ENCODE measurements at places on chromosomes 1 and 21.

DNA sequence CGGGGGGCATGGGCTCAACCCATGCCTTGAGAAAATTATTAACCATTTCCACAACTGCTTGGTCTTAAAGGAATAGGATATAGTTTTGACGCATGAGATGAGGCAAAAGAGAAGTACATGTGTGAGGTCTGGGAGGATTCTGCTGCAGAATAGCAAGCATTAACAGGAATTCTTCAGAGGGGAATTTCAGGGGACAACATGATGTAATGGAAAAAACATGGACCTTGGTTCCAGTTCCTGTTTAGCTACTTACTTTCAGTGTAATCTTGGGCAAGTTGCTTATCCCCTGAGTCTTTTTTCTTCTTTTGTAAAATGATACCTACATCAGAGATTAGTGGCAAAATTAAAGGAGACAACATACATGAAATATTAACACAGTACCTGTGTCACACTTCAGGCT, 85.6 kb downstream of the PRRX1 start:
- DNase-seq: no peak

- DNase-seq: peak; percentile 84
These were observed at the start of gene DEGS1 for GRCh38 chr1:224182866-224183590. Gene DEGS1 (plus strand): TSS chr1:224183240. CDS start chr1:224183337, 97 bp downstream.

GRCh38 chr1:157852476-157852875, 10.9 kb upstream of the CD5L start:
- no peak for DNase-seq

DNA sequence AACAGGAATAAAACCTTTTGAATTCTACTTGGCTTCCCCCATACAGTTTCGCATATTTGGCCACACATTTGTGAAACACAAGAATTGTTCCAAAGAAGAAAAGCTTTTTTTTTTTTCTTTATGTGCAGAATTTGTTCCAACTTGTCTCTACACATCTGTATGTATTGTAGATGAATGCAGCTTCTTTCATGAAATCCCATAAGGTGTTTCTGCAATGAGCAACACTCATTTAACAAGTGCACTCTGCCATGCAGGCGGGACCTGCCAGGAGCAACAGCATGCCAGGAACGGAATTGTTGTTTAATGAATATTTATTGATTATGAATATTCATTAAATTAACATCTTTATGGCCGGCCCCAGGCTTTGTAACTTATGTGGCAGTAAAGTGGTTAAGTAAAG, 1075.0 kb downstream of the TTLL7 start:
- no peak for DNase-seq

DNA sequence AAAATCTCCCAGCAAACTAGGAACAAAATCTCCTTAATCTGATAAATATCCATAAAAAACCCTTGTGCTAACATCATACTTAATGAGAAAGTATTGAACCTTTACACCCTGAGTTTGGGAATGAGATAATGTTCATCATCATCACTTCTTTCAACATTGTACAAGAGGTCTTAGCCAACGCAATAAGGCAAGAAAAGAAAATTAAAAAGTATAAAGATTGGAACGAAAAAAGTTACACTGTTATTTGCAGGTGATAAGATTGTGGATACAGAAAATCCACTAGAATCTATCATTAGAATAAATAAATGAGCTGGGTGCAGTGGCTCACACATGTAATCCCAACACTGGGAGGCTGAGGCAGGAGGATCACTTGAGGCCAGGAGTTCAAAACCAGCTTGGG, 76.7 kb downstream of the UBR4 start:
- no peak for DNase-seq

DNA sequence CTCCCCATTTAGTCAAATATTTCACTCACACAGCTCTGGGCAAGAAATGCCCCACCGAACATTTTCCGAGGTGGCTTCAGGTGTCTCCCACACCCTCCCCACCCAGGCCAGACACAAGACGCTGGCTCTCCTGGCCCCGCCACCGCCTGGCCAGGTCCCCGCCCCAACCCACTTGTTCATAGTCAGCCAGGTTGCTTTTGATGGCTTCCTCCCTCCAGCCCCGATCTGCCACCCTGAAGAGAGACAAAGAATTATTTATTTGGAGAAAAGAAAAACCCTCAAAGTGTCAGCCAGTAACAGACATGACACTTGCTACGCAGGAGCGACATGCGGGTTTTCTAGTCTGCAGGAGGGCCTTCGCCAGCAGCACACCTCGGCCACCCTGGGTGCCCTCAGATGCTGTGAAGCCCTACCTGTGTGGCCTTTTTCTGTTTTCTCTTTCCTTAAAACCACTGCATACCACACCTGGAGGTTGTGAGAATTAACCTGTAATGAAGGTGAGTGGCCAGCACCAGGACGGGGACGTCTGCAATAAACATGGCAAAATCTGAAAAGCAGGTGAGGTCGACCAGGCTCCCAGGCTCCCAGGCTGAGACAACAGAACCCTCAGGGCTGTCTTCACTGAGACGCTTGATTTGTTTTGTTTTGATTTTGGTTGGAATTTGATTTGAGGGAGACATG, 27.2 kb downstream of the SSBP3 start:
- DNase-seq: no peak

- DNase-seq: no peak
These were observed 43.7 kb upstream of the CDC42BPA start for GRCh38 chr1:227362039-227362438.

GRCh38 chr1:28078680-28079626, 9.5 kb downstream of the EYA3 start:
- DNase-seq: no peak

DNA sequence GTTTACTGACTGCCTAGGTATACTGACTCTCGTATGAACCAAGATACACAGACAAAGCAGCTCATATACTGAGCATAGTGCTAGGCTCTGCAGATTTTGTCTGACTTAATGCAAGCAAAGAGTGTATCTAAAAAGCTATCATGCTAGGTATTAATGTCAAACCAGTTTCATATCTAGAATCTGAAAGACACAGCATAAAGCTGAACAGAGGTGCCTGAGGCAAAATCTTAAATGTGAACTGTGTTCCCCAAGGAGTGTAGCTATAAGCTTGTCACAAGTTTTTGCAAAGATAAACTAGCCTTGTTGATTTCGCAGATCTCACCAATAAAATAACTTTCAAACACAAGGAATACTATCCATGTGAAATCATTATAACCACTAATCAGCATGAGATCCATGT, 18.1 kb downstream of the JAK1 start:
- no peak for DNase-seq

DNA sequence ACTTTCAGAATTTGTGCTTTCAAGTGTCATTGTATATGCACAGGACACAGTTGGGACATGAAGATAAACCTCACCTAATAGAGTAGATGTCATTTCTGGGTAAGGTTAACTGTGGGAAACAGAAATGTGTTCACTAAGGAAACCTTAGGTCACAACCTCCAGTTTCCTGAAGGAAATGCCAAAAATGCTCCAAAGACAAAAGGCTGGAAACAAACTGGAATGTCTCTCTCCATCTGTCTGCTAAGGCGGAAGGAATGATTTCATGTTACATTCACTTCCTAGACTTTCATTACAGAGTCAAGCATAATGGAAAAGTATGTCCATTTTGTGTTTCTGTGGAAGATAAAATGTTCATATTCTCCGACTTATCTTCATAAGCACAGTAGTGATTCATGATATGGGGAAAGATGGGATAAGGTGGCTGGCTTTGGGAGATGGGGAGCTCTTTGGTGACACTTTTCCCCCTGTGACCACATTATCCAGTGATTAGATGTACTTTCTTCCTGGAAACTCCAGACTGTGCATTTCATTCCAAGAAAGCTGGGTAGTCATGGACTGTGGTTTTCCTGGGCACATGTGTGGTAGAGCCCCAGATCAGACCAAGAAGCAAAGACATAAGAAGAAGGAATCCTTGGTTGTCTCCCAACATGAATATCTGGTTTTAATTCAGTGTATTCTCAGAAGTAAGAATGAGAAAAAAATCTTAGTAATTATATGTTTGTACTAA, 5.7 kb downstream of the S1PR1 start:
- no peak for DNase-seq

DNA sequence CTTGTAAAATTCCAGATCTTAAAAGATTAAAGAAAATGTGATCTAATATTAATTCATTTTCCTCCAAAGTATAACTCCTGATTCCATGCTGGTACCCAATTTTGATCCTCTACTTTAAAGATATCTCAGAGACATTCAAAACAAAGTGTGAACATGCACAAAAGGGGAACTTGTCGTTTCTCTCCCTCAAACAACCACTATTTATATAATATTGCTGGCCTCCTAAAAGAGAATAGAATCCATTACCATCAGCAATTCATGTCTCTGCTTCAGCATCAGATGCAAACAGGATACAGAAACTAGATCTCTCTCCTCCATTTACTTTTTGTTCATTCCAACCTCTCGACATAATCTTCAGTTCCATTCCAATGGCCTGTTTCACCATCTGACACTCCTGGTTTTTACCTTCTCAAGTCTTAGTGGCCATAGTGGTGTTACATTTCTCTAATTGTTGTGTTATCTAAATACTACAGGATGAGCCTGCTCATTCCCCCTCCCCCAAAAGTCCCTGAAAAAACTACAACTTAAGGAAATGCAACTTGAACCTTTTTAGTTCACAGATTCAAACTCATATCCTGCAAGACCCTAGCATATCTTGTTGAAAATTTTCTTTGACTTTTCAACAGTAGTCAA, 4.1 kb downstream of the NRIP1 start:
- DNase-seq: no peak

DNA sequence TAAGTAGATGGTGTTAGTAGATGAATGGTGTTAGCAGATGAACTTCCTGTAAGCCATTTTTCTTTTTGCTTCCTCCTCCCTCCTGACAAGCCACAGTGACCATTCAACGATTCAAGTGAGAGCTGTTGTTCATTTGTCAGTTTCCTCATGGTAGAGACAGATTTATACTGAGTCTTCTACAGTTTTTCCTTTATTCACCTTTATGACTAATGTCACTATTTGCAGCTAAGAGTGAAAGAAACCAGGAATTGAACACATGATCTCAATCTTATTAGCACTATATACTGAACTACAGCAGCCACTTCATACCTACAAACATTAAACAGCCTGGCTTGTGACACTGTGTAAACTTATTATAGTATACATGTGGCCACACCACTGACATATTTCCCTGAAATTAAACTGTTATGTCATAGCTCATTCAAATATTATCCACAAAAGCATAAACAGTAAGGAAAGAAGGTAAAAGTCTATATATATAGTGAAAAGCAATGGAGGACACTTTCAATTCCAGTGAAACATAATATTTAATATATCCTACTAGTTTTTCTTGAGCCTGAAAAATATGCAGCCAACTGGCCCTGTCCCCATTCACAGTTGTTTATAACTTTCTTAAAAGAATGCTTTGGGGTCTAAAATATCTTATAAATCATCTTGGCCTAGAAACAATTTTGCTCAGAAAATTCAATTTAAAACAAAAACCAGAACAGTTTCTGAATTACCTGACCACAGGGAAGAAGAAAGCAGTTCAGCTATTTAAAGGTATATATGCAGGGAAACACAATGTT, 566.9 kb upstream of the ZRANB2 start:
- DNase-seq: no peak

DNA sequence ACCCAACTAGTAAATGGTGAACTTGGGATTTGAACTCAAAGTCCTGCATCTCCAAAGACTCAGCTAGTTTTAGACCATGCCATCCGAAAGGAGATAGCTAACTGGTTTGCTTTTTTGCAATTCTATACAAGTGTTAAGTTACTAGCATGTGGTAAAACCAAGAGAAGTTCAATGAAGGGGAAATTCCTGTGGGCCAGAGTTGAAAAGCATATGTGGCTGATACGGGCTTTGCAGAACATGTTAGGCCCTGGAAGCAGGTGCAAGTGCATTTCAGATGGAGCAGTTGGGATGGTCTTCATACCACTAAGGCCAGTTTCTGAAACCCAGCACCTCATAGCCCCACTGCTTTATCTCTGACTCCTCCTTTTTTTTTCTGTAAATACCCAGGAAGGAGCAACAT, 620.9 kb downstream of the PLPP3 start:
- no peak for DNase-seq

DNA sequence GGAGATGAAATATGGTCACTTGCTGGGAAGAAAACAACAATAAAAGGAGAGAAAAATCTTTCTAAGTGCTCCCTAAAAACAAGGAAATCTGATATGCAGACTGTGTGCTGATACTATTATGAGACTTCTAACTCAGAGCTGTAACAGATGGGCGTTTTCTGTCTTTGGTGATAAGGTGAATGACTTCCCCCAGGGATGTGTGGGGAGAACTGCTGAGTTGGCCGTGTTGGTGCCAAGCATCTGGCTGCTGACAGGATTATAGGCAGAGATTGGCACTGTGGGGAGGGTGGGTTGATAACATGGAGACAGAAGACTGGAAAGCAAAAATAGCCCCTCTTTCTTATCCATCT, 438.5 kb upstream of the PLXNA2 start:
- no peak for DNase-seq

DNA sequence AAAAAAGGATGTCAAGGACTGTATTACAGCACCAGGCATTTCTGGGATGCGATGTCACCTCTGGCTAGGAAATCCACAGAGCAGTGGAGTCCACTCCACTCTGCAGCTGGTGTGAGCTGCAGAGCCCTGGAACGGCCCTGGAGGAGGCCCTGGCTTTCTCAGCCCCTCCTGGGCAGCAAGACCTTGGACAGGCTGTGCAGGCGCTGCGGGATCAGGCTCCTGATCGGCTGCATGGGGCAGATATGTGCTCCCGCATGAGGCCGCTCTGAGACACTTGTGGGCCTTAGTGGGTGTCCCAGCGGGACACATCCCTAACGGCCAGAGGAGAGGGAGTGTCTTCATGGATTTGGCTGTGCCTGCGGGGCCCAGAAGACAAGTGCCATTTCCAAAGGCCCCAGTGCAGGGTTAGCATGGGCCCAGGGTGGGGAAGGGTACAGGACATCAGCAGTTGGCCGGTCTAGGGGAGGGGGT, 6.2 kb downstream of the DNMT3L start:
- no peak for DNase-seq

DNA sequence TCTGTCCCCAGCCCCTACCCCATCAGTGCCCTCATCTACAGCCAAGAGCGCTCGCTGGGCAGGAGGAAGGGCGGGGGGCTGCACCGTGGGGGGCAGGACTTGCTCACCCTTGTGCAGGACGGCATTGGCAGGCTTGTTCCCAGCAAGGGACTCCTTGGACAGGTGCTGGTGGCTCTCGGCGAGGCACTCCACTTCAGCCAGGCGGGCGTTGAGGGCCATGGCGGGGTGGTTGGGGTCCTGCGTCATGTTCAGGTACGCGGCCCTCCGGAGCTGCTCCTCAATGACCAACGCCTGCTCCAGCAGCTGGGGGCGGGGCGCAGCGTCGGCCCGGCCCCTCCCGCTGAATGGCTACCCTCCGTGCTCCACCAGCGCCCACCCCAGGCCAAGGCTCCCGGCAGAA, 64.0 kb downstream of the KCNAB2 start:
- DNase-seq: no peak

- DNase-seq: no peak
These were observed 46.6 kb downstream of the MYOM3 start for GRCh38 chr1:24065304-24065703.

DNA sequence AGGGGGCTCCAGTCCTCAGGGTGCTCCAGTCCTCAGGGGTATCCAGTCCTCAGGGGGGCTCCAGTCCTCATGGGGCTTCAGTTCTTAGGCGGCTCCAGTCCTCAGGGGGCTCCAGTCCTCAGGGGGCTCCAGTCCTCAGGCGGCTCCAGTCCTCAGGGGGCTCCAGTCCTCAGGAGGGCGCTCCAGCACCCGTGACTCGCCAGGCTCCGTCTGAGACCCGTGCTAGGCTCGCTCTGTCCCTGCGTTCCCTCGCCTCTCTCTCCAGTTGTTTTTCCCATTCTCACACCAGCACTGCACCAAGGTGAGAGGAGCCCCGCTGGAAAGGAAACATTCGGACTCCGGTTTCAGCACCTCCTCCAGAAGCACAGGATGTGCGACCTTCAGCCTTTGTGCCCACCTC, 9.4 kb upstream of the OR2M2 start:
- DNase-seq: no peak

GRCh38 chr1:240178366-240178765, 86.7 kb downstream of the FMN2 start:
- no peak for DNase-seq
